ENCODE measurements at places on chromosomes 1 and 21.

- no peak for DNase-seq
These were observed 51.5 kb downstream of the SYT6 start for GRCh38 chr1:114102136-114102535.

- DNase-seq: no peak
These were observed 28.7 kb downstream of the KHDRBS1 start for GRCh38 chr1:32042330-32042729.

GRCh38 chr1:106998431-106999002 is 58.0 kb upstream of the PRMT6 start:
- no peak for DNase-seq

DNA sequence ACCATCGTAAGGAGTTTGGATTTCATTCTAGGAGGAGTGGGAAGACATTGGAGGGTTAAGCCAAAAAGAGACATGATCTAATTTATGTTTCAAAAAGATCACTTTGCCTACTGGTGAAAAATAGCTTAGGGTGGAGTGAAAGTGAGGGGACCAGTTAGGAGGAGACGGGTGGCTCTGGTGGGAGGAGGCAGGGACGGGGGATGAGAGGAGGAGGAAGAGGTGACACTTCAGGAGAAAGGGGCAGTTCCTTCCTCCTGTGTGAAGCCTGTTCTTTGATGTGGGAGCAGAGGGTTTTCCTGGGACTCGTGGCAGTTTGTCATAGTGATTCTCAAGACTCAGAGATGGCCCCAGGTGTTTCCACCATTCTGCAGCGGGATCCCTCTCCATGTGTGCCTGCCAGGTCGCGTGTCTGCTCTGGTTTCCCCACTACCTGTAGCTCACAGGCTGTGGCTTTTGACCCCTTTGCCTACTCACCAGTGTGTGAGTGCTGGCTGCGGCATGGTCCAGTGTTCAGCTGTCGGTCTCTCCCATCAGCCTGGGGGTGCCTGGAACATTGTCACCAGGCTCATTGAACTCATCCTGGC is 102.4 kb downstream of the CNIH3 start:
- DNase-seq: no peak
